CD8-positive, alpha-beta memory T cell (primary cell): ENCODE measurements at places on chromosomes 5 and 9.

DNA sequence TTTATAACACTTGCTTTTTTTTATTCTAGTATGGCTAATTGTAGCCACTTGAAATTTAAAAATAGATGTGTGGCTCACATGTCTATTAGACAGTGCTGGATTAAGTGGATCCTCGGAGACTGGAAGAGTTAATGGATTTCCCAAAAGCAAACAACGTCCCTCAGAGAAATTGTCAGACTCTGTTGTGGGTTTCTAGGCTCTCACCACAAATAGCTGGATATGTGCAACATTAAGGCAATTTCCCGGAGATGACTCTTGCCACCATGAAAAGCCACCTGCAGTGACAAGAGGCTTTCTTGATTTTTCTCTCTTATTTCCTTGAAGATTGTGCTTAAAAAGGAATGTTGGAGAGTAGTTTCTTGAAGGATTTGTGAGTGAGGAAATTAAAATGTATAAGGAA, 43.2 kb downstream of the TMEM167A start:
- no peaks in the 10 kb centered on the region for H3K4me1 ChIP-seq
- no peaks in the 10 kb centered on the region for H3K36me3 ChIP-seq
- no peak overlapping the region for H3K4me3 ChIP-seq
- H3K27ac ChIP-seq: no peak overlapping the region

DNA sequence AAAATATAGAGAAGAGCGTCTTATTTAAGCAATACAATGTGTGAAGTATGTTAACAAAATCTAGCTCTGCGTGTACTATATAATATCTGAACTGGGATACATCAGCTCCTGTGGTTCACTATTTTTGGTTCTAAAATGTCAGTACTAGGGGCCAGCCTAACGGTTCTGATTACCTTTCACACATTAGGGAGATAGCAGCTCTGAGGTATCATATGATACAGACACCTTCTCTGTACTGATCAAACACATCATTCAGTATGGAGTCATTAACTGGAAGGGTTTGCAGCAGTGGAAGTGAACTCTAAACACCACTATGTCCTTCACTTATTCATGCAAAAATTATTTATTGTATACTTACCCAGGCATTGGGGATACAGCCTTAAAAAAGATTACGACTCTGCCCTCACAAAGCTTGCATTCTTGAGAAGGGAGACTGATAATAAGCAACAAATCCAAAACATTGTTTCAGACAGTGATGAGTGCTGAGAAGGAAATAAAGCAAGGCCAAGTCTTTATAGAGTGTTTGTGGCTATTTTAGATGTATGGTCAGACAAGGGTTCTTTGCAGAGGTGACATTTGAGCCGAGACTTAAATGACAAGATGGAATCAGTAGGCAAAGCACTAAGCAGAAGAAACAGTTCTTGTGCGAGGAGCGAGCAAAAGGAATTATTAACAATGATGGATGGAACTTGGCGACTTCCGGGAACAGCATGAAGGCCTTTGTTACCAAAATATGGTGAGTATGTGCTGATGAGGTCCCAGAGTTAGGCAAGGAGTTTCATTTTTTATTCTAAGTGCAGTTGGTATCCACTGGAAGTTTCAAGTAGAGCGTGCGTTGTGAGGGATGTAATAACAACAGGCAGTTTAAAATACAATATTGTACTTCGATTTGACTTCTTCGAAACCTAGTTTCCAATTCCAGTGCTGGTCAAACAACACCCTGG, 1.8 kb upstream of the LNPEP start:
- no peaks in the 10 kb centered on the region for H3K36me3 ChIP-seq
- DNase-seq: no peak
- peaks cover 60% of the 10 kb centered on the region for H3K4me1 ChIP-seq

DNA sequence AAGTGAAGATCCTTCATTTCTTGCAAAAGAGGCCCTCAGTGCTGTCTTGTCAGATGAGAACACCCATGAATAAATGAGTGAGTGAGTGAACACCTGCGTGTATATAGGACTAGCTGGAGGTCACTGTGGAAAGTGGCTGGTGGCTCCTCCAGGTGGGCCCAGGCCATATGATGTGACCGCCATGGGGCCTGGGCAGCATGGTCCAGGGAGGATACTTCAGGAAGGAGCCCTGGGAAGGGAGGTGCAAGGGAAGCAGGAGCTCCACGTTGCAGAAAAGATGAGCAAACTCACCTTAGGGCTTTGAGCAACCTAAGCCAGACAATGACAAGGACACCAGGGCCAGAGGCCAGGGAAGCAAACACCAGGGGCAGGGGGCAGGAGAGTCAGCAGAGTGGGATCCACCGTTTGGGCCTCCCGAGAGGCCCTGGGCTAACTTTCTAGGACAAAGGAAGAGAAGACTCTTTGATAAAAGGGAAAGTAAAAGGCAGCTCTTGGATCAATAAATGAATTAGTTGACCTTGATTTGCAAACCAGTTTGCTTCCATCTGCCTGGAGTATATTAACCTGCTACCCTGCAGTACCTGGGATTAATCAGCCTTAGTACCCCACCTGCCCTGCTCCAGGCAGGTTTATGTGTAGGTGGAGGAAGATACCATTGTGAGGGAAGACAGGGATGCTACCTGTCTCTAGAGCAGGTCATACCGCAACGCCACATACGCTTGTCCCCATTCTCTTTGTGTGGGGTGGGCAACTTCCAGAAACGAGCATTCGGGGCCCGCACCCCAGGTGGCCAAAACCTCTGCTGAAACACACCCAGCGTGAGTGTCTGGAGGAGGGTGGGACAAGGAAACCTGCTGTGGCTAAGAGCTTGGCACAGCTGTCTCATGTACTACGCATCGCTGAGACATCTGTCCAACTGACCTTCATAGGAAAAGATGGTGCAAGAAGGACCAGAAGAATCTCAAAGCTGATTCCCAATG, 51.4 kb upstream of the OLFM1 start:
- H3K4me3 ChIP-seq: no peak overlapping the region
- no peaks in the 10 kb centered on the region for H3K4me1 ChIP-seq
- H3K36me3 ChIP-seq: no peaks in the 10 kb centered on the region

GRCh38 chr5:59174248-59174844, 591.5 kb downstream of the RAB3C start:
- H3K27me3 ChIP-seq: no peaks in the 10 kb centered on the region
- no peak overlapping the region for H3K4me3 ChIP-seq
- no peak for DNase-seq
- no peaks in the 10 kb centered on the region for H3K4me1 ChIP-seq
- H3K36me3 ChIP-seq: no peaks in the 10 kb centered on the region
- no peak overlapping the region for H3K27ac ChIP-seq

GRCh38 chr5:132263548-132264261, 6.2 kb downstream of the PDLIM4 start:
- no peaks in the 10 kb centered on the region for H3K4me1 ChIP-seq
- no peak for DNase-seq
- H3K4me3 ChIP-seq: no peak overlapping the region
- no peak overlapping the region for H3K27ac ChIP-seq

DNA sequence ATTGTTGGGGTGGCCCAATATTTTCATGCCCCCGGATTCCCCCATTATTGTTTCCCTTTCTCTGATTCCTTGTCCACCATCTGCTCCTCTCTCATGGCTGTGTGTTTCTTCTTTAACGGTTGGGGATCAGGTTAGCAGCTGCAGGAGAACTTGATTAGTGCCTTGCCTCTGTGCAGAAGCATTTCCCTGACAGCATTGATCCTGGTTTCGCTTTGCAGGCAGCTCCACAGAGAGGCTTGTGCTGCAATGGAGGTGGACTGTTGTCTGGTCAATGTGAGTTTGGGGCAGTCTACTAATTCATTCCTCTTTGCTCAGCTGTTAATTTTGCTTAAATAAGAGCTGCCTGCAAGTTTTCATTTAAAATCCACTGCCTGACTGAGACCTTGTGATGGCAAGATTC, 32.5 kb upstream of the SSBP2 start:
- H3K27me3 ChIP-seq: no peaks in the 10 kb centered on the region
- peaks cover 15% of the 10 kb centered on the region for H3K4me1 ChIP-seq
- H3K36me3 ChIP-seq: no peaks in the 10 kb centered on the region
- H3K4me3 ChIP-seq: no peak overlapping the region
- no peak overlapping the region for H3K27ac ChIP-seq

DNA sequence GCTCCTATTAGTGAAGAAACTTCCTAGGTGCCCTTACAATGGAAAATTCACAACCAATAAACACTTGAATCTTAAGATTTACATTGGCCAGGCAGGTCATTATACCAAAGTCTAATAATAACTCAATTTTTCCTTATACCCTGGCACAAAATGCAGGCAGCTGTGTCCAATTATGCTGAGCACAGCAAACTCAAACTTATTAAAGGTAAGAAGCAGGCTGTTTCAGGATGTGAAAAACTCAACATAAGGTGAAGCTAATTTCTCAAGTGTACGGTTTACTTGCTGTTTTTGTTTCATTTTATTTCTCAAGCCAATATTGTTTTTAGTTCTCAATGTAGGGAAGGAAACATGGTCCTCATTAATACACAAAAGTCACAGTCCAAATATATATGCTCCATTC, 405.1 kb downstream of the KCTD16 start:
- H3K4me1 ChIP-seq: no peaks in the 10 kb centered on the region
- H3K27ac ChIP-seq: no peak overlapping the region
- H3K27me3 ChIP-seq: no peaks in the 10 kb centered on the region
- DNase-seq: no peak
- no peaks in the 10 kb centered on the region for H3K36me3 ChIP-seq
- H3K4me3 ChIP-seq: no peak overlapping the region

DNA sequence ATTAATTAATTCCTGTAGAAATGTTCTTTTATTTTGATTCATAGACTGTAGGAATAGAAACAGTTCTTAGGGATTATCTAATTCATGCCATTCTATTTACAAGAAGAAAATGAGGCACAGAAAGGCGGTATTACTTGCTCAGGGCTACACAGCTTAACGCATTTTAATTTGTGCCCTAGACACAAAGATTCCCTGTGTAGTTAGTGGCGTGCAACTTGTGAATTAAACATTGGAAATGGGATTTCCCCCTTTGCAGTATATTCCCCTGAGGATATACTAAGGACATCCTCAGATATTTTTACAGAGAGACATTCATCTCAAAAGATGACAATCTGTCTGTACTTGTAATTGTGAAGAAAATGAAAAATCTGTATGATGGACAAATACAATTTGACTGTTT, 108.1 kb downstream of the SGCD start:
- no peak overlapping the region for H3K4me3 ChIP-seq
- no peak for DNase-seq
- H3K36me3 ChIP-seq: no peaks in the 10 kb centered on the region
- no peaks in the 10 kb centered on the region for H3K4me1 ChIP-seq
- H3K27me3 ChIP-seq: no peaks in the 10 kb centered on the region
- no peak overlapping the region for H3K27ac ChIP-seq

GRCh38 chr9:76817489-76817888, 53.3 kb downstream of the PCA3 start:
- no peaks in the 10 kb centered on the region for H3K4me1 ChIP-seq
- H3K27me3 ChIP-seq: no peaks in the 10 kb centered on the region
- H3K36me3 ChIP-seq: no peaks in the 10 kb centered on the region
- no peak overlapping the region for H3K27ac ChIP-seq
- H3K4me3 ChIP-seq: no peak overlapping the region

GRCh38 chr5:157326440-157327005, 60.6 kb downstream of the CYFIP2 start:
- no peak overlapping the region for H3K4me3 ChIP-seq
- H3K4me1 ChIP-seq: peaks cover 30% of the 10 kb centered on the region
- H3K36me3 ChIP-seq: peaks cover 78% of the 10 kb centered on the region
- no peak overlapping the region for H3K27ac ChIP-seq
- no peak for DNase-seq

DNA sequence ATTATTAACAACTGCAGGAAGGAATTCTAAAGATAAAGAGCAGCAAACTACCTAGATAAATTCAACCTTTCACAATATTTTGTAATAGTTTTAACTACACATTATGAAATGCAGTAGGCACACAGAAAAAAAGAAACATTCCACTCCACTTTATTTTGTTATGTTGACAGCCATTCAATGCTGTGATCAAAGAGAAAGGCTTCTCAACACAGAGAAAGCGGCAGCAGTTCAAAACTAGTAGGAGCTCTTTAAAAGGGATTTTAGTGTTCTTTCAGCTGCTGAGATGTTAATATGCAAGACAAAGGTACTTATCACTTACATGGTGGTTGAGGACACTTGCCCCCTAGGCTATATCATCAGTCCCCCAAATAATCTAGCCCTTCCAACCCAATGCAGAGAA, 11.6 kb downstream of the CEMIP2 start:
- no peaks in the 10 kb centered on the region for H3K27me3 ChIP-seq
- peaks cover 53% of the 10 kb centered on the region for H3K4me1 ChIP-seq
- H3K27ac ChIP-seq: no peak overlapping the region
- no peak overlapping the region for H3K4me3 ChIP-seq

DNA sequence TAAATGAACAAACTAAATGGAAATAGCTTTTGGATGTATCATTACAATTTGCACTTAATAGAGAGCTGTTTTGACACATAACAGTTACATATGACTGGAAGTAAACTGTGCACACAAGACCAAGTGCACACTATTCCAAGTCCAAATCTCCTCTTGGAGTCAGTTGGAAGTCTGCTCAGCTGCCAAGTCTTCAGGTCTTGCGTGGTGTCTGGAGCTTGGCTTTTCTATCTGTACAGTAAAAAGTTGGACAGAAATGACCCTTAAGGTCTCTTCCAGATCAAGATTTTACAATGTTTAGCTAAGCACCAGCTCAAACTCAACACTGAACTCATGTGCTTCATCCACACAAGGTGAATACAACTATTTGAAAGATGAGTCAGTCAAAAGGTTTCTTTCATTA, 456.9 kb downstream of the RASEF start:
- H3K4me3 ChIP-seq: no peak overlapping the region
- no peaks in the 10 kb centered on the region for H3K4me1 ChIP-seq
- H3K36me3 ChIP-seq: no peaks in the 10 kb centered on the region
- no peak for DNase-seq
- no peak overlapping the region for H3K27ac ChIP-seq

GRCh38 chr9:126454215-126454614, 127.6 kb downstream of the MVB12B start:
- no peaks in the 10 kb centered on the region for H3K27me3 ChIP-seq
- DNase-seq: no peak
- no peaks in the 10 kb centered on the region for H3K36me3 ChIP-seq

DNA sequence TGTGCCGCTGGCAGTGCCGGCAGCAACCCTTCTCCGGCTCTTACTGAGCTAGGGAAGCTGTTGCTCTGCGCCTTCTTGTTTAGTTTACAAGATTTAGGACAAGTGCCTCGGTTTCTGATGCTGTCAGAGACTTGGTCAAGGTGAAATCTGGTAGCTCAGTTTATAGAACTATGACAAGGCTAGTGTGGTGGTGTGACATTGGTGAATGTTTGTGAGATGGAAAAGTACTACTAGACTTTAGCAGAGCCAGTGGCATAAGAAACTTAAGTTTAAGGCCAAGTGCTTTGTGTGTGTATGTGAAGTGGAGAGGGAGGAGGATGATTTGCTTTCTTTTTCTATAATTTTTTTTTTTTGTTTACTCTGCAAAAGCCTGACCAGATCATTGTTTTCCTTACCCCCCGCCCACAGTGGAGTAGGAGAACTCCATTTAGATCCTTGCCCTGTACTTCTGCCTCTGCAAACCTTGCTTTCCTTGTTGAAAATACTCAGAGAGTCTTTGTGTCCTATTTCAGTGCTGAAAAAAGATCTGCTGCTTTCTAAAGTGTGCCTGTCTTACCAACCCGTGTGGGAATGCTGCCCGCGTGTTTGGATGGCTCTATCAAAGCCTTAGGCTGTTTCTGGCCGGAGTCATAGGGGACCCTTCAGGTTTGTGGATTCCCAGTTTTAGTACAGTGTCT, 75.9 kb downstream of the TRIO start:
- no peak overlapping the region for H3K4me3 ChIP-seq
- no peaks in the 10 kb centered on the region for H3K4me1 ChIP-seq
- no peak overlapping the region for H3K27ac ChIP-seq
- no peak for DNase-seq
